ENCODE measurements at places on chromosomes 1 and 21. TPM values are rescaled to one million over a fixed set of nuclear protein-coding genes. Genes with fewer than 3 reads are reported as not detected.

DNA sequence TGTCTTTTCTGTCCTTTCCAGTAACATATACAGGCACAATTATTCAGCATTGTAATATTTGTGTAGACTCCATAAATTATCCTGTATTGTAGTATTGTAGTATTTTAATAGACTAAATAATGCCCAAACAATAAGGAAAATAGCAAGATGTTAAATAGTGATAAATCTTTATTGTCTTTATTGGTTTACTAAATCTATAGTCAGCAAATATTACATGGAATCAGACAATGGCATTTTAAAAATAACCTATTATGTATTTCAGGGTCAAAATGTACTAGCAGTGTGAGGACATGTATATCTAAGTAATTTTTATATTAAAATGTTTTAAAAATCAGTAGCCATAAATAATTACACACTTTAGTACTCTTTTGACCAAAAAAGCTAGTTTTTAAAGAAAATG is 202.3 kb downstream of the GREM2 start:
- DNase-seq, result no peak

- DNase-seq, result no peak
These were observed 53.3 kb downstream of the SPEN start for GRCh38 chr1:15900662-15901279.

- no peak for DNase-seq
These were observed 65.1 kb upstream of the RGL1 start for GRCh38 chr1:183739741-183740271.

DNA sequence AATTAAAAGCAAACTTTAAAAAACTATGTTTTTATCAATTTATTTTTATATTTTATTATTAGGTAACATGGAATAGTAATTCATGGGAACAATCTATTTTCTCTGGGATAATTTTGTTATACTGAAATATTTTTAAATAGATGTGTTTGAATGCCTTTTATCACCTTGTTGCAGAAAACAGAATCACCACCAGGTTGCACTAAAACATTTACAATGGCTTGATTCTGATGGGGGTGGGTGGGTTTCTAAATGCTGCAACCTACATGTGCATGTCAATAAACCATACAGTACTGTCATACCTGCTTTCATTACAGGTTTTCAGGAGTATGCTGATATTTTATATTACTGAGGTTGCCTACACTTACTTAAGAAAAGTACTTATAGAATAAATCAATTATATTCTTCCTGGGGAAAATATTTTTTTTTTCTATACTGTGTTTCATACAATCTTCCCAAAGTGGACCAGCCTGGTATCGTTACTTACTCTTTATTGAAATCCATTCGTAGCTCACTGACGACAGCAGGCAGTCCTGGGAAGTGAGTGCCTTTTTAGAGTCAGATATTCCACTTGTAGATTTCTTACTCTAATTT is 132.8 kb downstream of the PTPRC start:
- no peak for DNase-seq

DNA sequence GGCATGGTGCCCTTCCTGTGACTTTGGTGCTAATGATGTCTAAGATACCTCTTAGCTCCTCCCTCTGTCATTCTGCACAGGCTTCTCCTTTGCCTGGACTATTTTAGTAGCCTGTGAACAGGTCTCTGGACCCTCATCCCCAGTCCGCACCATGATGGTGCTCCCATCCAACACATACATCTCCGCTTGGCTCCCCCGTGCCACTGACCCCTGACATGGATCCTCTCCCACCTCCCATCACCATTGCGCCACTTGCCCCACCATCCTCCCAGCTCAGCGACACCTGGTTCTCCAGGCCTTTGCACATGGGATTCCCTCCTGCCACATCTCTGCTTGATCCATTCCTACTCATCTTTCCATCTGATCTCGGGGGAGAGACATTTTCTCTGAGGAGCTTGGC is 33.9 kb downstream of the RUNX3 start:
- no peak for DNase-seq

KCNE2 gene
- total RNA-seq, result not detected

DNA sequence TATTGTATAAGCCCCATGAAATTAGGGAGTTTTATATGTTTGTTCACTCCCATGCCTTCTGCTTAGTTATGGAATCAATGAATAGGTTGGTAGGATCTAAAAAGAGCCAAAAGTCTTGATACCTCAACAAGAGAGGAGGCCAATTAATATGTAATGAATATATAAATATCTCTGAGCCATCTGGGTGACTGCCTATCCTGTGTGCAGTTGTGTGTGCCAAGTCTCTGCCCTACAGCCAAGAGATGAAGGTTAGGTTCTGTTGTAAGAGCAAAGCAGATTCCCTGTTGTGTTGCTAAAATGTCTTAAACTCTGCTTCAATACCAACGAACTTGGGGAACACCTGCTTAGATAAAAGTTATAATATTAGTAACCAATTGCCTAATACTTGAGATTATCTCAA is 61.8 kb upstream of the GORAB start:
- DNase-seq, result no peak

DNA sequence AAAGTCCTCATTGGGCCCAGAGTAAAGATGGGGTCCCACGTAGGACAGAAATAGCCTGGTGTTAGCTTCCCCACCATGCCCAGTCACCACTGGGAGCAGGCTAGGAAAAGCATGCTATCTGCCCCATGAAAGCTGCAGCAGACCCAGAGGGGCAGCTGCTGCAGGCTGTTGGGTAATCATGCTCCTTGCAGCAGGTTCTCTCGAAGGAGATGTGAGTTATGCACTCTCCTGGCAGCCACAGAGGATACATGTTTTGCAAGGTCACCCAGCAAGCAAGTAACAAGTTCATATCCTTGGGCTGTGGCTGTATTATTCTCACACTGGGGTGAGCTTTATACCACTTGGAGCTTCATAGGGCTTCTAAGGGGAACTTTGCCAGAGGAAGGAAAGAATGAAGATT is 9.1 kb upstream of the HEYL start:
- no peak for DNase-seq

PLA2G2F gene
- not detected for total RNA-seq

DNA sequence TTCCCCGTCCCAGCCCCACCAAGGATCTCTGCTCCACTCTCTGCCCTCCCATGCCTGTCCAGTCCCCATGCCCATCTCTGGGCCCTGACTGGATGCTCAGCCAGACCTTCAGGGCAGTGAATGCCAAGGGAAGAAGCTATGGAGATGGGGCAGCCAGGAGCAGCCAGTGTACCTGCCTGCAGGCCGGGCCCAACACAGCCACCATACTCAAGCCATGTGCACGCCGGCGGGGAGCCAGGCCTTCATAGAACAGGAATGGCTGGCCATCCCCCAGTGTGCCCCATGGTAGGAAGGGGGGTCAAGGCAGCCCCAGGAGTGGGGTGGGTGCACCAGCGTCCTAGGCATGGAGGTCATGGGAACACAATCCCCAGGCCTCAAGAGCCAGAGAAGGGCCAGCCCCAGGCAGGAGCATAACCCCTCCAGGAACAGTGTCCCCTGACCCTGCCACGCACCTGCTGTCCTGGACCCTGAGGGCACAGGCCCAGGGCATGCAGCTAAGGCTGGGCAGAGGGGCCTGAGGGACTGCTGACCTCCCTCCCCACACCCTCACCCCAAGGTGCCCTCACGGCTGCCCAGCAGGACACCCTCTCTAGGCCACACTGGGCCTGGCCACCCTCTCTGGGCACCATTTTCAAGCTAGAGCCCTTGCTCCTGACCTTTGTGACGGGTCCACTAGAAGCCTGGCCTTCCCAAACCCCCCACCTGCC is 20.3 kb upstream of the ARF1 start:
- no peak for DNase-seq

GRCh38 chr1:217184854-217185253 is 446.0 kb downstream of the GPATCH2 start:
- no peak for DNase-seq

DNA sequence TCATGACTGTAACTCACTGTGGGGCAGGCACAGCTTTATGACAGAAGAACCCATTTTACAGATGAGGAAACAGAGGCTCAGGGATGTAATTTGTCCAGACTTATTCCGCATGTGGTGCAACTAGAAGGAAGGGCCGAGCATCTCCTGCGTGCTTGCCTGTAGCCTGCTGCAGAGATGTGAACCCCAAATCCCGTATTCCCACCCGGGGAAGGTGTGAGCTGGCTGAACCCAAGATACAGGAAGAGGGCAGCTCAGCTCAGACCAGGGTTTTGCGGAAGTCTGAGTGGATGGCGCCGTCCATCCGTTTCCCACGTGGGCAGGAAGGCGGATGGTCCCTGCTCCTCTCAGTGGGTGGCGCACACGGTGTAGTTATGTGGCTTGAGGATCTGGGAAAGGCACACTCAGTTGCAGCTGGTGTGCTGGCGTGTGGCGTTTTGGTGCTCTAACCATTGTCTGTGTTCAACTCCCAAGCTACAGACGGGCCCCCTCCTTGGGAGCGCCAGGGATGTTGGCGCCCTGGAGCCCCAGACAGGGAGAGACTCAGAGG is 1.2 kb downstream of the CROCC start:
- DNase-seq, result no peak

SLC9C2 gene
- total RNA-seq, result not detected

DNA sequence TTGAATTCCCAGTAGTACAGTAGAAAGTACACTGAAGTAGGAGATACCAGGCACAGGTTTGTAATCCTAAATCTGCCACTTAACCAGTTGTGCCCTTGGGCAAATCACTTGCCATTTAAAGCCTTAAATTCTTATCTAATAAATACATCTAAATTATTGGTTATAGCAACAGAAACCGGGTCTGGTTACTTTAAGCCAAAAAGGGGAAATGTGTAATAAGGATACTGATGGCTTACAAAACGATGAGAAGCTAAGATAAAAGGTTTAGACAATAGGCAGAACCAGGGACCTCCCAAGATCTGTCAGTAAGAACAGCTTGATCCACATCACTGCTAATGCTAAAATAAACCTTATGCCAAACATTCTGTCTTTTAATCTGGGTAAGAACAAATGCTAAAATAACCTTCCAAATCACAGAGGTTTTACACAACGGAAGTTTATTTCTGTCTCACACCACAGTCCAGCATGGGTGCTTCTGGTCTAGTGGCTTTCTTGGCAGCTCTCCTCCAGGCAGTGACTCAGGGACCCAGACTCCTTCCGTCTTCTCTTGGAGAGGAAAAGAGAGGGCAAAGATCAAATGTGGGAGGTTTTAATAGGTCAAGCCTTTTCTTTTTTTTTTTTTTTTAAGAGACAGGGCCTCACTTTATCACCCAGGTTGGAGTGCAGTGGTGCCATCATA is 16.5 kb upstream of the ZMYM1 start:
- no peak for DNase-seq

C2CD2 gene
- total RNA-seq, result 8.6 TPM
